ENCODE measurements at places on chromosomes 1 and 21.

DNA sequence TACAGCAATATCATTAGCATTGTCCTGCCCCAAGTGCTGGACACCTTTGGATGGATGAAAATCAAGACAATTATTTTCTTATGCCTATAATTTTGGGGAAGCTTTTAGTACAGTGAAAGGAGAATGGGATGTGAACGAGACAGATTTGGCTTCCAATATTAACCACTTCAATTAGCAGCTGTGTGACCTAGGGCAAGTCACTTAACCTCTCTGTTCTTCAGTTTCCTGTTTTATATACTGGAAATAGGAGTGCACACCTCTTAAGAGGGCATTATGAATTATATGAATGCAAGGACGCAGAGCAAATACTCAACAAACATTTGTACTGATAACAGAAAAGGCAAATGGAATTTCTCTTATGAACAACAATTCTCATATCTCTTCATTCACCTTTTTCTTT lies 18.5 kb downstream of the CYP2J2 start:
- no peak for DNase-seq

DNA sequence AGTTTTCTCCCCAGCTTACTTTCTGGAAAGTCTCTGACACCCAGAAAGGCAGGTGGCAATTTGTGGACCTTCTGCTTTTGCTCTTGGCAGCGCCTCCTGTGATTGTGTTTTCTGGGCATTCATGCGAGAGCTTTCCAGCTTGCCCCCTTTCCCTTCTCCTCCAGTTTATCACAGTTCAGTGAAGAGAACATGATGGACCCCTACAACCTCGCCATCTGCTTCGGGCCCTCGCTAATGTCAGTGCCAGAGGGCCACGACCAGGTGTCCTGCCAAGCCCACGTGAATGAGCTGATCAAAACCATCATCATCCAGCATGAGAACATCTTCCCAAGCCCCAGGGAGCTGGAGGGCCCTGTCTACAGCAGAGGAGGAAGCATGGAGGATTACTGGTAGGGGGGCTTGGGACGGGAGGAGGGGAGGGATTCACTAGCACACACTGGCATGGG lies 24.3 kb upstream of the IKBKE start:
- DNase-seq: no peak

DNA sequence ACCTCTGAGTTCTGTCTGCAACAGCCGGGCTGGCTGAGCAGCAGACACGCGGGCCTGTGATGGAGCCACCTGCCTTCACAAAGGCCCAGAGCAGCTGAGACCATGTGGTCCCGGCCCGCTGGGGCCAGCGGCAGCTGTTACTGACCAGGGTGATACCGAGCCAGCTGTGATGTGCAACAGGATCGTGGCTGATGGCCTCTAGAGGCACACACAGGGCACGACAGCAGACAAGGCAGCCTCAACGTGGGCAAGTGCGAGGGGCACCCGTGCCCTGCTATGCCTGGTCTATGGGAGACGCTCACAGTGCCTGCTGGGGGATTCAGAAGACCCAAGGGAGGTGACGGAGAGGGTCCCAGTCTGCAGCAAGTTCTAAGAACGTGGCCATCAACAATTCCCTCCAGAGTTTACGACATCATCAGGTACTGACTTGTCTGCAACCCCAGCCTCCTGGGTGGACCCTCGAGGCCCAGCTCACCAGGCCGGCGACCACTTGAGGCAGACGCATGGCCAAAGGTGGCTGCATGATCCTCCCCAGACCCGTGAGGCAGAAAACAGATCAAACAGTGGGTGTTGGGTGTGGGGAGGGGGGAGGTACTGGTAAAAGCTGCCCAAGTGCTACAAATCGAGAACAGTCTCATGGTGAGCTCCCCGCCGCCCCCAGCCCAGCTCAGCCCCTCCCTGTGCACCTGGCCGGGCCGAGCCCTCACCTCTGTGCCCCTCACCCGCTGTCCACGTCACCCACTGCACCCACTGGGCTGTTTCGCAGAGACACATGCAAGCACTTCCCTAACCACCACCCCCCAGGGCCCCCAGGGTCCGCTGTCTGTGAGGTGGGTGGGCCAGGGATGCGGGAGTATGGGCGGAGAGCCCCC lies 6.0 kb downstream of the POFUT2 start:
- DNase-seq: no peak

DNA sequence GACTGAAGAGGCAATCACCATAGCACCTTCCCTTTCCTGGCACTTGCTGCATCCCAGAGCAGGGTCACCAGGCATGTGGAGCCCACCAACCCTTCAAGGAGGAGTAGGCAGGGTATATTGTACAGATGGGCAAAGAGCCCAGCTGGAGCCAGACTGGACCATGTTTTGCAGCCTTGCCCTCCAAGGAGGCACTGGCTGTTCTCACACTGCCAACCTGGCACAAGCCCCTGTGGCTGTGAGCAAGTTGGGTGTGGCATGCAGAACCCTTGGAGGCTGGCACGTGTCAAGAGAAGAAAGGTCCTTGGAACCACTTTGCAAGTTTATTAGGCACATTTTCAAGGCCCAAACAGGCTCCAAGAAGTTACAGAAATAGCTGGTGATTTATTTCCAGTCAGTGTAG lies 146.4 kb downstream of the FOXD2 start:
- DNase-seq: no peak

GRCh38 chr1:119987686-119988085 lies 81.8 kb downstream of the NOTCH2 start:
- no peak for DNase-seq

All from T-helper 2 cell treated with Interferon-gamma antibody and Interleukin-4, amounts not matched to agents 5 μg/mL and 100 μg/mL, for 36 hours (primary cell).